ENCODE measurements at places on chromosomes 16 and 17. TPM values are rescaled to one million over a fixed set of nuclear protein-coding genes. Genes with fewer than 3 reads are reported as not detected.

GRCh38 chr17:70483624-70484023 lies 314.3 kb downstream of the KCNJ2 start:
- DNase-seq = no peak

The GOSR1 gene
- total RNA-seq = 20.8 TPM

The ZNF747 gene
- 7.3 TPM for total RNA-seq

The KLHL11 gene
- total RNA-seq = 25.1 TPM

DNA sequence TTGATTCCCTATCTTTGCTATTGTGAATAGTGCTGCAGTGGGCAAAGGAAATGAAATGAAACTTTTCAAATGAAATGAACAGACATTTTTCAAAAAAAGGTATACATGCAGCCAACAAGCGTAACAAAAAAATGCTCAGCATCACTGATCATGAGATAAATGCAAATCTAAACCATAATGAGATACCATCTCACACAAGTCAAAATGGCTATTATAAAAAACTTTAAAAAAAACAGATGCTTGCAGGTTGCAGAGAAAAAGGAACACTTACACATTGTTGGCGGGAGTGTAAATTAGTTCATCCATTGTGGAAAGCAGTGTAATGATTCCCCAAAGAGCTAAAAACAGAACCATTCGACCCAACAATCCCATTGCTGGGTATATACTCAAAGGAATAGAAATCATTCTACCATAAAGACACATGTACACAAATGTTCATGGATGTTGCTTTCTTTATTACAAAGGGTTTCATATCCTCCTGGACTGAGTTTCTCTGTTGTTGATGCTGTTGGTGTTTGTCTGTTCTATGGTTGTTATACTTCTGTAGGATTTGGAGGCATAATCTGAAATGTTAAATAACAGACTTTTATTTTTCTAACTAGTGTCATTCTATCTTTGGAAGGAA lies 99.3 kb upstream of the SOX9 start:
- no peak for DNase-seq

The TMEM204 gene
- total RNA-seq = 37.2 TPM

DNA sequence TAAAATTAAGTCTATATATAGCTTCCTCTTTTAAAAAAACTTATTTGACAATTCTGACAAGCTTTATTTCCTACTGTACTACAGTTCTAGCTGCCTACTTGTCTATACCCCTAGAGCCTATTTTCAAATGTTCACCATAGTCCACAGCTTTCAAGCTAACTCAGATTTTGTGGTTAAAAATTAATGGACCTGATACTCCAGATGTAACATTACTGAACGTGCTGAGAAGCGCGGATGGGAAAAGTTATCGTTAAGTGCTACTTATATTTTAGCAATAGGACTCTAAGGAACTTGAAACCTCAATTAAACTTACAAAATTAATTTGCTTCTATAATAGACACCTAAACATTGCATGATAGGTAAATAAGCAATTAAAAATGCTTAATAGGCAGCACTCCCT lies 31.2 kb downstream of the GNA13 start:
- DNase-seq = no peak

GRCh38 chr16:13999895-14000425 lies 71.2 kb upstream of the MRTFB start:
- no peak for DNase-seq

The HOXB6 gene
- 19.2 TPM for total RNA-seq

DNA sequence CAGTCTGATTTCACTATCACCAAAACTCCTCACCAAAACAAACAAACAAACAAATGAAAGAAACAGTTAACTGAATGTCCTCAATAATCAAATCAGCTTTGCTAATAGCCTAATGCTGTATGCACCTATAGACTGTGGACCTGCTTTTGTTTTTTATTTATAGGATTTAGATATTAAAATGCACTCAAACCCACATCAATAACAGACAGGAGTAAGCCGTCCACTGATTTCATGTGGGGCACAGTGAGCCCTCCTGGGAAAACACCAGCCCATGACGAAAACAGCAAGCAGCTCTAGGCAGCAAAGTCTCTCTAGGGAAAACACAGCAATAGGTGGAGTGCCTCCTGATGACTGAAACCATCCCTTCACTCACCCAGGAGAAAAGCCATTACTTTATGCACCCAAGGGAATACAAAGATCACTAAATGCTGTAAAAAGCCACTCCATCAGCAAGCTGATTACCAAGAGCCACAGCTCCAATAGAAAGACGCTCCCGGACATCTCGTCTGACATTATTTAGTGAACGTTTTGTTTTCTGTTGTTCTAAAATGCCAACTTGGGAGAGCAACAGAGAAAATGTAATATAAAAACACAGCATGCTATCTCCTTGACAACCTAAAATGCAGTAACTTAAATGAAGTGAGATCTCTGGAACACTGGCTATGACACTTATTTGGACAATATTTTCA lies 47.8 kb downstream of the ANKFY1 start:
- DNase-seq = no peak

GRCh38 chr16:68351991-68352431 lies 41.2 kb downstream of the PRMT7 start:
- DNase-seq = no peak

- no peak for DNase-seq
These were observed 370.1 kb upstream of the PMFBP1 start for GRCh38 chr16:72542102-72542501.

DNA sequence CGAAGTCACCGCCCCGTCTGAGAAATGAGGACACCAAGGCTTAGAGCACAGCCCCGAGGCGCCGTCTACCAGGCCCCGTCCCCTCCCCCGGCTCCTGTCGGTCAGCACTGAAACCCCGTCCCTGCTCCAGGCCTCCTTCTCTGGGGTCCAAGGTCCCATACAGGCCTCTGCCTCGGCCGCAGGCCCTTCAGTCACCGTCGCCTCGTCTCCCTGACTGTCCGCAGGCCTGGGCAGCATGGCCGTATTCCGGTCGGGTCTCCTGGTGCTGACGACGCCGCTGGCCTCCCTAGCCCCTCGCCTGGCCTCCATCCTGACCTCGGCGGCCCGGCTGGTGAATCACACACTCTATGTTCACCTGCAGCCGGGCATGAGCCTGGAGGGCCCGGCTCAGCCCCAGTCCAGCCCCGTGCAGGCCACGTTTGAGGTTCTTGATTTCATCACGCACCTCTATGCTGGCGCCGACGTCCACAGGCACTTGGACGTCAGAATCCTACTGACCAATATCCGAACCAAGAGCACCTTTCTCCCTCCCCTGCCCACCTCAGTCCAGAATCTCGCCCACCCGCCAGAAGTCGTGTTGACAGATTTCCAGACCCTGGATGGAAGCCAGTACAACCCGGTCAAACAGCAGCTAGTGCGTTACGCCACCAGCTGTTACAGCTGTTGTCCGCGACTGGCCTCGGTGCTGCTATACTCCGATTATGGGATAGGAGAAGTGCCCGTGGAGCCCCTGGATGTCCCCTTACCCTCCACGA lies 617 bp downstream of the COASY start:
- no peak for DNase-seq

DNA sequence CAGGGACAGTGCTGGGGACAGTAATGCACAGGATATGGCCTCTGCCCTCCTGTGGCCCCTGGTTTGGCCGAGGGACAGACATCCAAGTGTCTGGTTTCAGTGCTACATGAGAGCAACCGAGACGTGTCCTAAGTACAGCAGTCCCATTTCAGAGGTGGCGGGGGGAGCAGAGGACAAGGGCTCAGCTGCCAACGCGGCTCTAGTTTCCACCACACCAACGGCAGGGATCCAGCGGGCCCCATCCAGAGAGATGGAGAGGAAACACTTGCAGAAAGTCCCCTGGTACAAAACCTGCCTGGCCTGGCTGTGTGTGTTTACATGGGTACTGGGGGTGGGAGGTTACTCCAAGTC lies 125.8 kb upstream of the SMURF2 start:
- DNase-seq = no peak

DNA sequence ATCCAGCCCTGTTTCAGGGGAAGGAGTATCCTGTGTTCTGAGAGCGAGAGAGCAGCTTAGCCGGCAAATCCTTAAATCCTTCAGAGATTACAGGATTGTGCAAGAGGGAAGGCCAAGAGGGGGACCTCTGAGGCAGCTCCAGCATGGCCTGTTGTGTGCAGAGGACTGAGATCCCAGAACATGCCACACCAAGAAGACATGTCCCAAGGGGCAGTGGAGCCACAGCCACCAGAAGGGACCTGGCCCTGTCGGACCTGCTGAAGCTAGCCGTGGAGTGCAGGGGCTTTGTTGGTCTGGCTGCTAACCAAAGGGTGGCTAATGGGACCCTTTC lies 1.6 kb upstream of the MRC2 start:
- DNase-seq = no peak

DNA sequence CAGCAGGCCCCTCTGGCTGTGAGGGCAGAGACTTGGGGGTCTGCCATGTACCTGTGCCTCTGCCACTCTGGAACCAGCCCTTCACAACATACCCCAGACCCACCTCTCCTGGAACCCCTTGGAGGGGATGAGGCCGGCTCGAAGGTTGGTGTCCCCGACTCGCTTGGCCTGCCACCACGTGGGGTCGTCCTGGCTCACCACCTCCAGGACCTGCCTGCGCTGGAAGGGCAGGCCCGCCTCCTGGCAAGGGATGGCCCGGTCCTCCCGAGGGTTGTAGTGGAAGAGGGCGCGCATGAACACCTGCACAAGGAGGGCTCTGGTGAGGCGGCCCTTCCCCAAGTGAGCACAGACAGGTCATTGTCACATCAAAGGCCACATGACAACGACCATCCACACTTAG lies 12.2 kb downstream of the MPP3 start:
- no peak for DNase-seq

DNA sequence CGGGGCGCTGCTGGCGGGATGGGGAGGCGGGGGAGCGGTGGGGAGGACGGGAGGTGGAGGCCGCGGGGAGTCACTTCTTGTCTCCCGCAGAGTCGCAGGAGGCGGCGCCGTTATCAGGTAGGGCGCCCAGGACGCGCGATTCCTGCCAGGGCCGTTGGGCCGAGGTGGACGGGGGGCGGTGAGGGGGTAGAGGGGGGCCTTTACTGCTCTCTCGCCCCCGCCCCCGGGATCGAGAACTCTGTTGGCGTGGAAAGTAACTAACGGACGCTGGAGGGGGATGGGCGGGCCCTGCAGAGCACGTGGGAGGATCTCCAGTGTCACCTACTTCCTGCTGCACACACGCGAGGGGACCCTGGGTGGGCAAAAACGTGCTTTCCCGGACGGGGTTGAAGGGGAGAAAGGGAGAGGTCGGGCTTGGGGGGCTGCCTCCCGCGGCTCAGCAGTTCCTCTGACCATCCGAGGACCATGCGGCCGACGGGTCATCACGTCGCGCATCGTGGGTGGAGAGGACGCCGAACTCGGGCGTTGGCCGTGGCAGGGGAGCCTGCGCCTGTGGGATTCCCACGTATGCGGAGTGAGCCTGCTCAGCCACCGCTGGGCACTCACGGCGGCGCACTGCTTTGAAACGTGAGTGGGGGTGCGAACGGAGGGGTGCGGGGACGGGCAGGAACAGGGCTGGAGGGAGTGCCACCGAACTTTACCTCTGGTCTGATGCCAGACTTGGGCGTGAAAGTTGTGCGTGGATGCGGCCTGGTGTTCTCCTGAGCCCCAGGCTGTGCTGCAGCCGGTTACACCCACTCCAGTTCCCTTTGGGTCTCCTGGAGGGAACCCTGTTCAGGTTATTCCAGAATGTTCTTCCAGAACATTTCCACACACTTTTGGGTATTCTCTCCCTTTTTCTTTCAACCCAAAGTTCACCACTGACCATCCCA lies 569 bp downstream of the PRSS21 start:
- DNase-seq = no peak

DNA sequence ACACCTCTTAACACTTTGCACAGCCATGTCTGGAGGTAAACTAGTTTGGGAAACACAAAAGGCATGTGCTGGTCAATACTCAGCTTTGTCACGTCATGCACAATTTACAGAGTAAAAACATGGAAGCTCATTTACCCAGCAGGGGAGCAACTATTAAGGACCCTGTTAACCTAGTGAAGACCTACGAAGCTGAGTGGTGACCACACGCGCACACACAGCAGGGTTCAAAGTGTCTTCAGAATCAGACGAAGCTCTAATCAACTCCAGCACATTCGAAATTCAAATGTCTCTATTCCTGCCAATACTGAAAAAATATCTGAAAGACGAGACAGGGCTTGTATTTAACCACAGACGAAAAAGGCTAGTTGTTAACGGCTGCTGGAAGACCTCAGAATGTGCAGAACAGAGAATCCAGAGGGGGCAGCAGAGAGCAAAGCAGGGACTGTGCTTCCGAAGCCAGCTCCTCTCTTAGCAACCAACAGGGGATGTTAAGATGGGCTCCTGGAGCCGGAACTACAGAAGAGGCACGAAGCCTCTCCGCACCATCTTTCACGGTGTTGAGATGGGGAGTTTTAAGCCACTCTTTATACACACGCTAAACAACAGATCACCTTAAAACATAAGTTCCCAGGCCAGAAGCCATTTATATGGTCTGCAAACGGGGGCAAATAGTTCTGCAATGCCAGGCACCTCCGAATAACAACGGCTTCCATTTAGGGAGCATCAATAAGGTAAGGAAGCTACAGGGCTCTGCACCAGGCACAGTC lies 45.7 kb downstream of the CMTM4 start:
- peak; percentile 73 for DNase-seq

The ZNRF1 gene
- 29.5 TPM for total RNA-seq

The CCL13 gene
- not detected for total RNA-seq

DNA sequence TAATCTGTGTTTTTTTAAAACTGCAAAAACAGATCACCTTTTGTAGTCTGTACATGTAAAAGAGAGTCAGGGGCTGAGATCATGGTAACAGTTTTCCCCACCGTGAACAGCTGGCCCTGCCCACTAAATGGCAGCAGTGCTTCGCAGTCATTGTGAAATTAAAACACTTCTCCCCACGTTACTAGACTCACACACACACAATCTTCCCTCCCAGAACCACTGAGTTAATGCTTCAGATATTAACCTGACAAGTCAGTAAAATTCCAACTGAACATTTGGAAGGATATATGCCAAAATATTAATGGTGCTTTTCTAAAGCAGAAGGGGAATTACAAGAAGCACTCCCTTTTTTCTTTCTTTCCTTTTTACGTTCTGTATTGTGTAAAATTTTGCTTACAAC lies 1.2 kb upstream of the CD300LG start:
- no peak for DNase-seq

DNA sequence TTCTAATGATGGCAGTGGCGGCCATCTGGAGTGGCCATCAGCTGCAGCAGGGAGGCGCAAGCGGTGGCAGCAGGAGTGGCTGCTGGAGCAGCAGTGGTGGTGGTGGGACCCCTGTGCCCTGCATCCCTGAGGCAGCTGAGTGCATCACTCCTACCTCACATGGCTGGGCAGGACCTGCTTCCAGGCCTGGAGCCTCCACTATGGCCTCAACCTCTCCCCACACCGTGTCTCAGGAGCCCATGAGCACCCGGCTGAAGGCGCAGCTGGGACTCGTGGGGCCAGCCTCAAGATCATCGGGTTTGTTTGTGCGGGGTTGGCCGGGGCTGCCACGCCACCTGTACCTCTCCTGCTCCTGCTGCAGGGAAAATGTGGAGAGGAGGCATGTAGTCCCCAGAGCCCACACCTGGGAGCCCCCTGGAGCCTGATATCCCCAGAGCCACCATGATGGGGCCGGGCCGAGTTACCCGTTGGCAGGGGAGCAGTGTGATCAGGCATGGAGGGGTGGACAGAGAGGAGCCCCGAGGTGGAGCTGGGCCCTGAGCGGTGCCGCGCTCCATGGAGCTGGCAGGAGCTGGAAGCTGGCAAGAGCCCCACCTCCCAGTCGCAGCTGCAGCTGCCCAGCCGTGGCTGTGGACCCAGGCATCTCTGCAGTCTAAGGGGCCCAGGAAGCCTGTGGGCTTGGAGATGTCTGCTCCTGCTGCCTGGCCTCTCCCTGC lies 16.7 kb downstream of the RHOT1 start:
- no peak for DNase-seq

GRCh38 chr16:78195797-78196196 lies 96.3 kb downstream of the WWOX start:
- DNase-seq = no peak

Data from HT1080 (cell line).